ENCODE measurements at places on chromosomes 12 and 14.

DNA sequence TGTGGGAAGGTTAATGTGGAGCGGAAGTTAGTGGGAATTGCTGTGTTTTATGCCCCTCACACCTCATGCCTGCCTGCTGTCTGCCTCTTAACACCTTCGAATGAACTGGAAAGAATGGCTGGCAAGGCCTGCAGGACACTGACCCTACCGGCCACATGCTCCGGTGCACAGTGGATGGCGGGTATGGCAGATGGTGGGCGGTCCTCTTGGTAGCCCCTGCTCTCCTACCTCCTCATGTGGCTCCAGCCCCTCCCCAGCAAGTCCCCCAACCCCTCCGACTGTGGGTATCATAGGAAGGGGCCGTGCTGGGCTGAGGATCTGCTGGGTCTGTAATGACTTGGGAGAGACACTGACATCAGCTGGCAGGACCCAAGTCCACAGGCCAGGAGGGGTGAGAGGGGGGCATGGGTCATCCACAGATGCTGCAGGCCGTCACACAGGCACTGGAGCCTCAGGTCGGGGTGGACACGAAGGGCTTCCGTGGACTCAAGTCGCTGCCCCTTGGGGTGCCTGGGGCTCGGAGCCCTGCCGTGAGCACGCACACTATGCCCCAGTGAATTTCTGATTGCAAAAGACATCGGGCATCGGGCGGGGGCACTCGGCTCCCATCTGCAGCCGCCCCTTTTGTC lies 77.4 kb downstream of the KIF26A start:
- no peak for DNase-seq

GRCh38 chr14:42228611-42229010 lies 621.9 kb downstream of the LRFN5 start:
- no peak for DNase-seq

GRCh38 chr14:55138091-55138490 lies 9.0 kb downstream of the LGALS3 start:
- DNase-seq = no peak

DNA sequence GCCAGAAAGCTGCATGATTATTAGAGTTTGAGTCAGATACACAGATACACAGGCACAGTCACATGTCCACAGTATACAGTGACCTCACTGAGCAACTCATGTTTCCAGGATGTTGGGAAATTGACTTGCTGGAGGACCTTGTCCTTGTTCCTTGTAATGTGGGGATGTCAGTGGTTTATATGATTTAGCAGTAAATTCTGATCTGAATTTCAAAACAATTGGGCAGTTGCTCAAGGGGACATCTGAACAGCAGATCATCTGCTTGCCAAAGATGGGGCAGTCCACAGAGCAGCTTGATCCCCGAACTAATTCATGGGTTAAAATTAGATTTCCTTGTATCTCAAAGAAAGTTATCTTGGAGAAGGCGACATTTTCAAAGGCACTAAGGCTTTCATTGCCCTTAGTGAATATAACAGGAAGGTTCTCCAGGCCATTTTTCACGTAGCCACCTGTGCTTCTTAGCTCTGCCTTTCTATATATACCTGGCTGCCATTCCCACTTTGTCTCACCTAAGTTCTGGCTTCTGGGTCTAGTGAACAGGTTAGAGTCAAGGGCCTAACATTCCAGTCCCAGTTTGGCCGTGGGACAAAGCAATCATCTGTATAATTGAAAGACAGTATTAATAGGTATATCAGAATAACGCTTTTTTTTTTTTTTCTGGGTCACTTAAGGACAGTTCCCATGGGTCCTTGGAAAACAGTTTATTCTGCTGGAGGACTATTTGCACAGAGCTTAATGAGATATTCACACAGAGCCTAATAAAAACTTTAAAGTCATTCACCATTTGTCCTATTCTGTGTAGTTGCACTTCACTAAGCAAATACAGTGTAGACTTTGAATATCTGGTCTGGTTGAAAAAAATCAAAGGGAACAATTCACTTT lies 64.9 kb upstream of the STRN3 start:
- DNase-seq = no peak

DNA sequence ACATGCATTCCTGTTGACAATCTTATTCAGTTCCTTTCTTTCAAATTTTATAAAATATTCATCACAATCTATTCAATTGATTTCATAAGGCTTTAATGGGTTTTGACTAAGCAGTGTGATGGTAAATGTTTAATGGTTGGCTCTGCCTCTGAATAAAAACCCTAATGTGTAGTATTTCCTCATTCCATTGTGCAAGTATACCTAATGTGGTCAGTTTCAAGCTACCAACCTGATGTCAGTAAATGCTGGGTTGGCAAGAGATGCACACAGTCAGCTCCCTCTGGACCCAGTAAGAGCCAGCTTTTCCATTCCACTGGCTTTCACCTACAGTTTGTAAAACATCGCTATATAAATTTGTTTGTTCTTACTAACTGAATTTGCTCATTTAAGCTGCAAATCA lies 53.9 kb downstream of the METTL25 start:
- no peak for DNase-seq

- DNase-seq = no peak
Observed at GRCh38 chr12:51705450-51705849, 114.4 kb downstream of the SCN8A start.

DNA sequence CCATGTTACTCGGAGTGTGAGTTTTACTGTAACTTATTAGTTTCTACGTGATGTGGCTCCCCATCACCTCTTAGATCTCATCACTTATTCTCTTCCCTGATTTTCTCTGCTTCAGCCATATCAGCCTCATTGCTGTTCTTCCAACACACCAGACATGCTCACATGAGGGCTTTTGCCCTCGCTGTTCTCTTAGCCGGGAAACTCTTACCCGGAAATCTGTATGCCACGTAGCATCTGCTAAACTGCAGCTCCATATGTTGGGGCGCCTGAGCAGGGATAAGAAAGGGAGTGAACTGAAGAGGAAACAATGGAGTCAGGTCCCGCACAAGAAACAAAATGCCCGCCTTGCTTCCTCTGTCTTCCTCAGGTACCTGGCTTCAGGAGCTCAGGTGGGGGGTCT lies 16.6 kb downstream of the SMUG1 start:
- no peak for DNase-seq

- DNase-seq = no peak
Observed at GRCh38 chr12:3328571-3328970, 162.4 kb upstream of the PRMT8 start.

DNA sequence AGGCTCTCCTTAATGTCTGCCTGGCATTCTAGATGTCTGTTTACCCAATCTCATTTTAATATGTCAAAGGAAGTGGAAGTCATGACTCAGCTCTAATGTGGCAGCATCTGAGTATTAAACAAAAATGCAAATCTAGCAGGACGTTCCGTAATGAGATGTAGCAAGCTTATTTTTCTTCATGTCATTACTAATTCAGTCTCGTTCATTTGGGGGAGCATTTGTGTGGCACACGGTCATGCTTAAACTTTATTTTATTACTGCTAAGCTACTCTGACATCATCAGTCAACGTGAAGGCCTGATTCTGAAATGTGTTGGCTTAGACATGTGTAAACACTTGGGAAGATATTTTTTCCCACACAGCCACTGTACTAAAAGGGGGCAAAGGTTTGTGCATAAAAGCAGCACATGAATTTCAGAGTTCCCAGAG lies 326.7 kb upstream of the TMPO start:
- DNase-seq = no peak
